Suppressor macrophage treated with lipopolysaccharide for 1 hour (primary cell): ENCODE measurements at places on chromosomes 12 and 14.

DNA sequence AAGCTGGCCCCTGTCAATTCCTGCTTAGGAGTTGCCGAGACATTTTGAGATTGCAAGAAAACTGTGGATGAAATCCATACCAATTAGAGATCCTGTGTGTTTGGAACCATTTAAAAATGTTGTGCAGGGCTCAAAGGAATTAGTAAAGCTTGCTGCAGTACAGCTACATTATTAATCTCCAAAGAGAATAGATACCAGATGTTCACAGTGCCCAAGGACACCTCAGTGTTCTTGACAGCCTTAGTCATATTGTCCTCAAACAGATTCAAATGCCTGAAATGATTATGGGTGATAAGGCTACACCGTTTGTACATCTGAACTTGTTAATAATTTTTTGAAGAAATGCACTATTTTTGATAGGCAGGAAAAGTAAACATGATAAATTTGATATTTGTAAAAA lies 164.6 kb downstream of the MSRB3 start:
- DNase-seq: no peak

DNA sequence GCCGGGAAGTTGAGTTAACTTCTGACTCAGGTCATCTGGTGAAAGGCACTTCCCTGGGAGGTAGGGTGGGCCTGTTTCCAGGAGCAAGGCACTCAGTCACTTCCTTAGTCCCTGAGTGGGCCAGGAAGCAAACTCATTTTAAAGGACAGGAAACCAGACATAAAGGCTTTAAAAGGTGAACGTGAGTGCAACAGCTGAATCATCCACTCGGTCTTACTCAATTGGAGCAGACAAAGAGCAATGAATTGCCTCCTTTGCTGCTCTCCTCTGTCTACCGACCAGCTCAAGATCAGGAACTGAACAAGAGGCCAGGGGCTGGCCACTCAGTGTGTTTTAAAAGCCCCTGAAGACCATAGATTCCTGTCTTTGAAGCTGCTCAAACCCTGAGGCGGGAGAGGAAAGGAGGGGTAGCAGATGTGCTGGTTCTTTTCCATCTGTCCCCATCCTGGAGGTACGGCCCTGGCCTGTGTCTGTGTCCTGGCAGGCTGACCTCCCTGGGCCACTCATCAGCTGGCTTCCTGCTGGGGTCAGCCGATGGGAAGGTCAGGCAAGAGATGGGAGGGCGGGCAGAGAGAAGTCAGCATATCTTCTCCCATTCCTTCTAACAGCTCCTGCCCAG lies 148.9 kb downstream of the PPM1H start:
- DNase-seq: peak; percentile 69

DNA sequence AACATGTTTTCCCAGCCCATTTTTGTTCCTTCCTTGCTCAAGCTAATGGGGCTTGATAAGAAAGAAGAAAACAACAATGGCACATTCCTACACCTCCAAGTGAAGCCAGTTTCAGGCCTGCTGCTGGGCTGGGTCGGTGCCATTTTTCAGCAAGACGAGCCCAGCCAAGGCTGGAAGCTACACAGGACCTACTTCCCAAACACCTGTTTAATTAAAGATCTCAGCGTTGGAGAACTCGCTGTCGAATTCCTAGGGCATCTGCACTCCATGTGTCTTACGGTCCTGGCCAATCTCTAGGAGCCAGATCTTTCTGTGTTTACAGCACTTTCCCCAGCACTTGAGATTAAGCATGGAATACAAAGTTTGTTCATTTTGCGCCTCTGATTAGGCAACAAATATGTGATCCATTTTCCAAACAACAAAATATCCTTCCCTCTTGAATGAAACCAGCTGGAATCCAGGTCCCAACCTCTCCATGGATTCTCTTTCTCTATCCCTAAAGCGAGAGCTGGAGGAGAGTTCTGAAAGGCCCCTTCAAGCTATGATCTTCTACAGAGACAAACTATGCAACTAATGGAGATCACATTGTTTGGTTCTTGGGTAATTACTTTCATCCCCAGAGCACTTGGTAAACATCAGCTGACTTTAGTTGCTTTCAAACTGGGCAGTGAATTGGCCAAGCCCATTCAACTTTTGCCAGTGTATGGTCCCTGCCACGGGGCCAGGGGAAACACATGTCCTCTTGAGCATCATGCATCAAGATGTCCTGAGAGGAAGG lies 34.3 kb upstream of the TC2N start:
- no peak for DNase-seq

GRCh38 chr14:92649934-92650545 lies 98.4 kb downstream of the LGMN start:
- DNase-seq: peak; percentile 93

DNA sequence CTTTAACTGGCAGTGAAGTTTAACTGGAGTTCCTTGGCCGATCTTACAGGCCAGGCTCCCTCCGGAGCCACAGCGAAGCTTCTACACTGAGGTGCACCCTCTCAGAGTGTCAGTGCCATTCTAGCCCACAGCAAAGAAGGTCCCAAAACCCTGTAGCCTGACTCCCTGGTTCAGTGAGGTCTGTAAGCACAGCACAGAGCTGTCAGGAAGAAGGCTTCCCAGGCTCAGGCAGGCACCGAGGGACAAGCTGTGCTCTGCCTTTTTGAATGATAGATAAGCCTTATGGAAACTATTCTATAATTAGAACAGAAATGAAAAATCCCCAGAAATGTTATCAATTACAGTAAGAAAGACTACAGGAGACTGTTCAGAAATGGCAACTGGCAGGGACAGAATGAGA lies 40.2 kb downstream of the MOK start:
- DNase-seq: no peak

GRCh38 chr14:96053248-96053599 lies 14.1 kb downstream of the C14orf132 start:
- no peak for DNase-seq
